Stimulated activated CD4-positive, alpha-beta T cell treated with anti-CD3 and anti-CD28 coated beads, TNF-alpha, amount 100 ng/mL, for 1 hour (primary cell): ENCODE measurements at places on chromosomes 16 and 17.

DNA sequence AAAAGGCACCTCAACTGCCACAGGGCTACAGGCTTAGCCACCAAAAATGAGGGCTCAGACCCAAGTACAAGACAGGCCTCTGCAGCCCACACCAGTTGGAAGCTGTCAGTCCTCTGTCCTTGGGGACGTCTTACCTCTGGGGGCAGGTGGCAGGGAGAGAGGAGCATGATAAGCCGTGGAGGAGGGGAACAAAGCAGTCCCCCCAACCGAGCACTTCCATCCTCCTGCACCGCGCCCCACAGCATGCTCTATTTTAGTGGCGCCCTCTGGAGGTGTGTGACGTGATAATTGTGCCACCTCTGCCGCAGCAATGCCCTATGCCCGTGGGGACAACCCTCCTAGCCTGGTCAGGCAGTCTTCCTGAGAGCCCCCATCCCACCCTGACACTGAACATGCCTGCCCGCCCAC lies 13.6 kb downstream of the G6PC3 start:
- DNase-seq = no peak

- no peak for DNase-seq
Observed at GRCh38 chr16:88005181-88005581, 53.9 kb downstream of the BANP start.

DNA sequence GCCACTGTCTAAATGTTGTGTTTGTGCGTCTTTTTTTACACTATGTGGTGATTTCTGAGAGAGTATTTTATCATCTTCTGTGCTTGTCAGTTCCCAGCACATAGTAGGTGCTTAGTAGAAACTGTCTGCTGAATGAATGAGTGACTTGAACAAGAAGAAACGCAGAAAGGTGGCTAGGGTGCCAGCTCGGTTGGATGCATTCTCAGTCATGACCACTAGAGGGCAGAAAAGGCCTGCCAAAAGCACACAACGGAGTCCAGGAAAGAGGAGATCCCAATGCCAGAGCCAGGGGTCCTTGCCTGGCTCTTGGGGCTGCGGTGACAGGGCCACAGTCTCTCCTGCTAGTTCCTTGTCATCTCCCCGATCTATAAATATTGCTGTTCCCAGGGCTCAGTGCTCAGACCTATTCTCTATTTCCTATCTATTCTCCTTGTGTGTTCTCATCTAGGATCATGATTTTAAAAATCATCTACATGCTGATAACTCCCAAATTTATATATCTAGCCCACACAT lies 57.3 kb upstream of the CCL1 start:
- DNase-seq = peak; percentile 25

- no peak for DNase-seq
Observed at GRCh38 chr16:85846461-85846860, 47.0 kb downstream of the COX4I1 start.

DNA sequence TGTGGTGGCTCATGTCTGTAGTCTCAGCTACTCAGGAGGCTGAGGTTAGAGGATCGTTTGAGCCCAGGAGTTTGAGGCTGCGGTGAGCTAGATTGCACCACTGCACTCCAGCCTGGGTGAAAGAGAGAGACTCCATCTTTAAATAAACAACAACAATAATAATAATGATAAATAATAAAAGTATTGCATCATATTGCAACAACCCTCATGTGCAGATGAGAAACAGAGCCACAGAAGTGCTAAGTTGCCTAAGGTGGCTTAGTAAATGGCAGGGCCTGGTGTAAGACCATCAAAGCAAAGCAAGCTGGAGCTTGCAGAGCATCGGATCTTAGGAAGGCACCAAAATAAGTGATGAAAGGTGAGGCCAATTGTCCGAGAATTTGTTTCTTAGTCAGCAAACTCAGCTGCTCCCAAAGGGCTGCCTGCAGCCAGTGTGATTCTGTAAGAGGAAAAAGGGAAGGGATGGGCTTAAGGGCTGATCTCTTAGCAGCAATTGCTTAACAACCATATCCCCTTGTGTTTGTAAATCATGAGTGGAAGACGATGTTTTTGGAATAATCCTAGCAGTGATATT lies 45.3 kb upstream of the HS3ST3A1 start:
- DNase-seq = no peak

- DNase-seq = no peak
Observed at GRCh38 chr17:4740584-4740983, 856 bp upstream of the CXCL16 start.

DNA sequence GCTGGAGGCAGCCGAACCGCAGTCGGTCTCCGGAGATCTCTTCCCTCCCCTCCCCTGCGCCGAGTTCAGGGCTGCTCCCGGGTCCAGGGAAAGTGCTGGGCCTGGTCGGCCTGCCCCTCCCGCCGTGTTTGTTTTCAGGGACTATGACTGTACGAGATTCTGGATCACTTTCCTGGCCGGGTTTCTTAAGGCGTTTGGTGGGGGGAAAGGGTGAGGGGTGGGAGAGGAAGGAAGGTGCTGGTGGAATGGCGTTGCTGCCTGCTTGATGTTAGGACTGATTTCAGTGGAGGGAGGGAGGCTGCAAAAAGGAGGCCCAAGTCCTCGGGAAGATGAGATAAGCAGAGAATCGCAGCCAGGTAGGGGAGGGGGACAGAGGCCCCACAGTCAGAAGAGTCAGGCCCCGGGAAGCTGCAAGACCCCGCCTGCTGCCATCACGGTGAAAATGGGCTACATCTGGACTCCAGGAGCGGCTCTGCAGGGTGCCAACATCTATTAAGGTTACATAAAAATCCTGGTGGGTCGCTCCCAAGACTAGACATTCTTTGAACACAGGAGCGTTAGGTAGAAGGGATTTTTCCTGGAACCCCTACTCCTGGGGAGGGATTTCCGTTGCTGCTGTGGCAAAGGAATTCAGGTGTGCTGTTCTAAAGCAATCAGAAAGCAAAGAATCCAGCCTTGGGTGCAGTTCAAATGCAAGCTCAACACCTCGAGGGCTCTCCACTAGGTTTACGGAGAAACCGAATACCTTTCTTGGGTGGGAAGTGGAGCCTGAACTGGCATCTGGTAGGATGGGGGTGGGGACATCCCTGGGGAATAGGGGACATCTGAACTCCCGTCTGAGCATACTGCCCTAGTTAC lies 1.2 kb downstream of the ARHGAP44 start:
- no peak for DNase-seq

DNA sequence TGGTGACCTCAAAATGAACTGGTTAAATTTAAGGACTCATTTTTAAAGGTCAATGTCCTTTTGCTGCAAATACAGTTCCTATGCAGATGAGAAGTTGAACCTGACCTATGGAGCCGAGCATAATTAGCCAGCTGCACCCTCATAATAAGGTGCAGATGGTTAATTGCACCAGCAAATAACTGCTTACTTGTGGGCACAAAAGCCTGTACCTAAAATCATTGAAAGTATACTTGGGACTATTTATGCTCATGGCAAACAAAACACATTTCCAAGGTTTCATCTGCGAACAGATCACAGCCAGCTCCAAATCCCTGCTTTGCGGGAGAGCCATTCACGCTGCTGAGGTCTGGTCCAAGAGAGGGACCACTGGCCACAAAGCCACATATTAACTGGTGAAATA lies 13.0 kb downstream of the HYDIN start:
- no peak for DNase-seq

DNA sequence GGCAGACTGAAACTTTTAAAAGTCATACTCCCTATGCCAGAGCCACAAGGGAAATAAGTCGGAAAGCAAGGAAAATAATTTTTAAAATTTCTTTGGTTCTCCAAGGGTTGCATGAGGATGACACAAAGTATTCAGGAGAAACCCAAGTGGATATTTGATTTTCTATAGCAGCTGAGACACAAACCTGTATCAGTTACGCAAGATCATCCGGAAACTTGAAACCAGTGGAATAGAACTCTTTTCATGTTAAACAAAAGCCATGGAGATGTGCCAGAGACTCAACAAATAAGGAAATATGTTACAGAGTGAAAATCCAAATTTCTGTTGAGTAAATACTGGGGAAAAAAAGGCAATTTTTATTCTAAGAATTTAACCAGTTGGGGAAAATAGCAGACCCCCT lies 294.7 kb downstream of the KIF2B start:
- no peak for DNase-seq

DNA sequence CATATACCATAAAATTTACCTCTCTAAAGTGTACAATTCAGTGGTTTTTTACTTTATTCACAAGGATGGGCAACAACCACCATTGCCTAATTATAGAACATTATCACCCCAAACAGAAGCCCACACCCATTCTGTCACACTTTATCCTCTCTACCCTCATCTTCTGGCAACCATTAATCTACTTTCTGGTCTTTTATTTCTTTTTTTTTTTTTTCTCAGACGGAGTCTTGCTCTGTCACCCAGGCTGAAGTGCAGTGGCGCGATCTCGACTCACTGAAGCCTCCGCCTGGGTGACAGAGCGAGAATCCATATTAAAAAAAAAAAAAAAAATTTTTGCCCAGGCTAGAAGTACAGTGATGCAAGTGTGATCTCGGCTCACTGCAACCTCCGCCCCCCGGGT lies 90.7 kb upstream of the CLEC18B start:
- DNase-seq = no peak

GRCh38 chr17:75514299-75514918 lies 928 bp downstream of the CASKIN2 start:
- DNase-seq = no peak

- no peak for DNase-seq
Observed at GRCh38 chr17:63132459-63132911, 166.4 kb downstream of the TANC2 start.

DNA sequence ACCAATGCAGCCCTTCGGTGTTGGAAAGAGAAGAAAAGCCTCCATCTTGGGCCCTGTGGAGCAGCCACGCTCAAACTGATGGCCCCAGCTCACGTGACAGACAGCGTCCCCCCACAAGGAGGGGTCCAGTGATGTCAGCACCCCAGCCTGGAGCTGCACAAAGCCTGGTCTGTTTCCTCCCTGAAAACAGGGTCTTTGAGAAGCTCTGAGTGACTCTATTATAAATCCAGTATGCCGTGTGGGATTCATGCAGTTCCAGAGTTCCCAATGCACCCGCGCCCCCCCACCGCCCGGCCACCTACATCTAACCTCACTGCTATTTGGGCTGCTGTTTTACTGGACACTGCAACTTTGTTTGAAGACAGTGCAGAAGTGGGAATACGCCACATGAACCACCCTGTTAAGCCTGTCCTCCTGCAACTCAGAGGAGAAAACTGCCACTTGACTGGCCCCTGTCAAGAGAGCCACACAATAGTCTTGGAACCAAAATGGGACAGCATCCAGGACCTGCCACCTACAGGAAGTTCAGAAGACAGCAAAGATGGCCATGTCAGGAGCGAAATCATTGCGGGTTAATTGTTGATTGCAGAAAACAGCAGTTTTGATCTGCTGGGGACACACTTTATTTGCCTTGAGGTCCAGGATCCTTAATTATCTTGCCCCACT lies 33.1 kb downstream of the PMP22 start:
- no peak for DNase-seq

DNA sequence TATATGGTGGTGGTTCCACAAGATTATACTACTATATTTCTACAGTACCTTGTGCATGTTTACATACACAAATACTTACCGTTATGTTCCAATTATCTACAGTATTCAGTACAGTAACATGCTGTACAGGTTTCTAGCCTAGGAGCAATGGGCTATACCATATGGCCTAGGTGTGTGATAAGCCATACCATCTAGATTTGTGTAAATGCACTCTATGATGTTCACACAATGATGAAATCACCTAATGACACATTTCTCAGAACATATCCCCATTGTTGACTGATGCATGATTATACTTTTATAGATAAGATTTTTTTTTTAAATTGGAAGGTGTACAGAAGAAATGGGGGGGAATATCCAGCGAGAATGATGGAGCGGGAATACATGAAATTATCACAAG lies 123.0 kb upstream of the TOB1 start:
- no peak for DNase-seq

DNA sequence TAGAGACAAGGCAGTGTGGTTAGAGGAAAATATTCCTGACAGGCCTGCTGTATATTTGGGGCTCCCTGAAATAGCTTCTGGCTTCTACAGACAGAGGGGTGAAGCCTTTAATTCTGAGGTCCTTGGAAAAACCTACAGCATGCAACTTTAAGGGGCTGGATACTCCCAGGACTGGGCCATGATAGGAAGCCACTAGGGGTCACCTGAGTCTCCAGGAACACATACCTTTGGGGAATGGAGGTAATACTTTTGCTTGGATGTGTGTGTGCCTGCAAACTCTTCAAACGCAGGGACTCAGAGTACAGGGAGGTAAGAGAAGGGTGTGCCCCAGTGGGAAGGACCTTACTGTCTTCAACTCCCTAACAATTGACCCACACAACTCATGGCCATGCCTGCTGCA lies 4.1 kb downstream of the ASIC2 start:
- no peak for DNase-seq

DNA sequence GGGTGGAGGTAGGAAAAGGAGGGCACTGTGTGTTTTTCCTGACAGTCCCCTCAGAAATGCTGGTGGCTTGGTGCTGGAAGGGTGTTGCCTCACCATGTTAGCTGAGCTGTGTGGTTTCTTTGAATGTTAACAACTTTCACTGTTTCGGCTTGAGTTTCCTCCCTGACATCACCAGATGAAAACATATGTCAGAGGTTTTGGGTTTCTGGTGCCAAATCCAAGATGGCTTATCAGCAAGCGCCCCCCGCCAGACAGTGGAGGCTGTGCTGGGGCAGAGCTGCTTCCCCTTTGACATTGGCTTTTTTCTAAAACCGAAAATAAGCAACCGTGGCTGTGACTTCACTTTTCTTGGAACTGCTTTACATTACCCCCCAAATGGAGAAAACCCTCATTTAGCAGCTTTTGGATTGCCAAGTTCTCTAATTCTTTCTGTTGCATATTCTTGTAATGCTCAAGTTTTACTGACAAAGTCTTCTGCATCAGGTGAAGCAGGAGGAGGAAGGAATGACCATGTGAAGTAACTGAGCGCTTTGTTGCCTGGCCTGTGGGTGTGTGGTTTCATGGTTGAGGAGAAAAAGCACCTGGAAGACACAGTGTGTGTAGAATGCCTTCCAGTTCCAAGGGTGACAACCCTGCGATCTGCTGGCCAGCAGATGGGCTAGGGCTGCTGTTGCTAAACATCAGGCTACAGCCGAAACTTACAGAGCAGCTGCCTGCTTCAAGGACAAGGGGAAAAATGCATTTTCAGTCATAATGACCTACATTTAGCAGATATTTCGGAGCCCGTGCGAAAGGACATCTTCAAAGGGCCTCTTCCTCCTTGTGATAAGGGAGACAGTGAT lies 9.7 kb downstream of the RMI2 start:
- peak; percentile 24 for DNase-seq

DNA sequence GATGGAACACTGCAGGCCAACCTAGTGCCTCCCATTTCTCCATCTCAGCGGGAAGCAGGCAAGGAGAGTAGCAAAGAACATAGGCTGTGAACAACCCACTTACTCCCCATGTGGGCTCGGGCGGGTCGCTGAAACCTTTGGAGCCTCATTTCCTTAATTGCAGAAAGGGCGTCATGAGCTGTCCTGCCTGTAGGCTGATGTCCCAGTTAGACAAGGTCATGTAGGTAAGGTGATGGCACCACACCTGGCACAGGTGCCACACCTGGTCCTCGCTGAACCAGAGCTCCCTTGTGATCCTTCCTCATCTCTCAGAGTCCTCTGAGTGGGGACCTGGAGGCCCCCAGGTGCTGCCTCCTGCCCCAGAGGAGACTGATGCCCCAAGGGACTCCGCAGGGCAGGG lies 22.9 kb downstream of the ABCC3 start:
- no peak for DNase-seq

- DNase-seq = no peak
Observed at GRCh38 chr17:27259356-27259755, 34.6 kb upstream of the WSB1 start.
